Epithelial cell of alveolus of lung (primary cell): ENCODE measurements at places on chromosomes 11 and 22. TPM values are rescaled to one million over a fixed set of nuclear protein-coding genes. Genes with fewer than 3 reads are reported as not detected.

ART5 gene
- 0.52 and 6.8 TPM in 2 replicates for total RNA-seq

OR10G6 gene
- total RNA-seq = not detected in 2 replicates

HORMAD2 gene
- not detected in 2 replicates for total RNA-seq

DNHD1 gene
- total RNA-seq = 1.3 and 6.2 TPM in 2 replicates

VSTM5 gene
- 0.13 TPM in 1 of 2 replicates, not detected in the other for total RNA-seq

GAL gene
- total RNA-seq = 31.7 and 38.8 TPM in 2 replicates
